Fibroblast of the aortic adventitia (primary cell): ENCODE measurements at places on chromosomes 2 and 18. TPM values are rescaled to one million over a fixed set of nuclear protein-coding genes. Genes with fewer than 3 reads are reported as not detected.

GRCh38 chr2:176399074-176399598 is 129.9 kb downstream of the MTX2 start:
- no peak for DNase-seq

GRCh38 chr2:151043484-151043883 is 218.2 kb downstream of the RBM43 start:
- DNase-seq, result peak; percentile 61

DNA sequence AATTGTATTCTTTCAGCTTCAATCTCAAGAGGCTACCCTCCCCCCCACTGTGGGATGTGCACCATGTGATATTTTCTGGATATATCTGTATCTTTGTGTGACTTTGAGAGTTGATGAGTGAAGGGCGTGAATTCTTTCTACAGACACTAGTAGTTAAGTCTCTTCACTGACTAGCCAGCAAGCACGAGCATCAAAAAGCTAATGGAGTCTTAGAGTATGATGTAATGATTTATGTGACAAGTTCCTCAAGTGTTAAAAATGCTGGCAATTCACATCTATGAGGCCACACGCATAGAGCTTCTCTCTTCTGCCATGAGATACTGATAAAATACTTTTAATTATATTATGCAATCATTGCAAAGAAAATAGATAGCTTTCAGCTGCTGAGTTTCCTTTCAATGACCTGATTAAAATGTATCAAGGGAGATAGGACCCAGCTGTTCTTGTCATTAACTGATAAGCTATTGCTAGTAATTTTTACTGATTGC is 304.8 kb downstream of the TRIB2 start:
- peak; percentile 11 for DNase-seq

Gene MYCN
- total RNA-seq, result not detected in 2 replicates

Gene PROKR1
- total RNA-seq, result not detected in 2 replicates

DNA sequence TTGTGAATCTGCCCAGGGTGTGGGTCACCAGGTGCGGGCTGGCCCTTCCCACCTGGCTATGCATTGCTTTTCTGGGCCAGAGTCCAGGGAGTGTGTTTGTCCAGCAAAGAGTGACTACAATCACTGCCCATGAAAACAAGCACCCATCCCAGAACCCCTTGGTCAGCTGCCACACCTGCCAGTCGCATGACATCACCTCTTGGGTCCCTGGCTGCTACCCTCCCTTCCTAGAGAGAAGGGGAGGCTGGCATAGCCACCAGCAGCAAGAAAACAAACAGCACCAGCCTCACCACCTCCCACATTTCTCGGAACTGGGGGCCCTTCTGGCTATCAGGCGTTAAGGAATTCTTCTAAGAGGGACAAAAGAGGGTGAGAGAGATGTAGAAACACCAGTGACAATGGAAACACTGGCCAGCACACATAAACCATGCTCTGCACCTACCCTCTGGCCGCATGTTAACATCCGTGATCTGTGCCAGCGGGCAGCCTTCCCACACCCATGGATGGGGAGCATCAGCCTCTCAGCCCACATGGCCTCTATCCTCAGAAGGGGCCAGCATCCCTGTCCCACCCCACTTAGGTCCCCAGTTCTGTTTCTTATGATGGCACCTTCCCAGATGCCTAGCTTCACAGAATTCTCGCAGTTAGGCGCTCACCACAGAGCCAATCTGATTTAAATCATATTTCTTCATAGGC is 109.7 kb upstream of the GLI2 start:
- no peak for DNase-seq

DNA sequence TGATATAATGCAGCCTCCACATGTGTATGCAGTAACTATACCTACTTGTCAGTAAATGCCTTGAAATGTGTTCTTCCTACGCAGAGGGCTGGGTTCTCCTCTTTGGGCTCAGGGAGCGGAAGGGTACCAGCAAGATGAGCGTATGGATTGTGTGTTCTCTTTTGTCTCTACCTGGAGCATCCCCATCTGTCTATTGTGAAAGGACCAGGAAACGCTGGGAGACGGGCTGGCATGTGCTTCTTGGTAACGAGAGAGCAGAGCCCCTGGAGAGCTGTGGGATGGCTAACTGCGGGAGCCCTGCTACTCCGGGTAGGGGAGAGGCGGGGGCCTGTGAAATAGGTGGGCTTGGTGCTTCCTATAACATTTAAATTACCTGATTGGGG is 80.9 kb downstream of the BCL2 start:
- no peak for DNase-seq

Gene HOXD3
- 0.09 TPM in 1 of 2 replicates, not detected in the other for total RNA-seq

DNA sequence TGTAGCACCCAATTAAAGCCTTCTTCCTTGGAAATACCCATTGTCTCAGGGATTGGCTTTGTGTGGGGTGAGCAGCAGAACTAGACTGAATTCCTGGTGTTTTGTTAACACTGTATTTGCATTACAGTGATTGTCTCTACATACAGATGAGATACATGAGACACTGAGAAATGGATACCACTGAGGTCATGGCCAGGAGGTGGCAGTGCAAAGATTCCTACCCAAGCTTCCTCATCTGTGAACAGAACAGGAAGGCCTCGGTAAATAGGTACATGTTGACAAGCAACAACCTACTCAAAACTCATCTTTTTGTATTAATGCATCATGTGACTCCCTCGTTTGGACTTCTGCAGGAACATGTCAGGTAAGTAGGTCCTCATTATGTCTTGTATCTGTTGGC is 445.8 kb upstream of the RGPD4 start:
- no peak for DNase-seq

Gene RAX
- total RNA-seq, result not detected in 2 replicates

Gene TSPYL6
- total RNA-seq, result 0.25 TPM in 1 of 2 replicates, not detected in the other

- DNase-seq, result peak; percentile 68
Measured at GRCh38 chr2:67974559-67975430, 88.0 kb downstream of the C1D start.

DNA sequence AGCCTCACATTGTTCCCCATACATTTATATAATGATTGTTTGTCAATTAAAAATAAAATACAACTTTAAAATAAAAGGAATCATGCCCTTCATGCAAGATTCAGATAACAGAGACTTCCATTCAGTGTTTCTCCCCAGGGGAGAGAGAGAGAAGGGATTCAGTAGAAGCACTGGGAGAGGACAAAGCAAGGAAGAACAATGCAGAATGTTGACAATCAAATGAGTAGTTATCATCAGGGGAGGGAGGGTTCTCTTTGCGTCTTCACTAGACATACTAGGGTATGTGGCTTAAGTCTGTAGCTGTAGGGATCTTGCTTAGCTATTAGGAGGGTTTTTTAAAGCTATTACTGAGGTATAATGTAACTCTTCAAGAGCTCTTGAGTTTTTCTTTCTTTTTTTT is 30.7 kb downstream of the FSHR start:
- no peak for DNase-seq

Gene FSIP2
- total RNA-seq, result 0.98 and 1.6 TPM in 2 replicates

- no peak for DNase-seq
Measured at GRCh38 chr2:26178746-26179436, 6.0 kb downstream of the GAREM2 start.

DNA sequence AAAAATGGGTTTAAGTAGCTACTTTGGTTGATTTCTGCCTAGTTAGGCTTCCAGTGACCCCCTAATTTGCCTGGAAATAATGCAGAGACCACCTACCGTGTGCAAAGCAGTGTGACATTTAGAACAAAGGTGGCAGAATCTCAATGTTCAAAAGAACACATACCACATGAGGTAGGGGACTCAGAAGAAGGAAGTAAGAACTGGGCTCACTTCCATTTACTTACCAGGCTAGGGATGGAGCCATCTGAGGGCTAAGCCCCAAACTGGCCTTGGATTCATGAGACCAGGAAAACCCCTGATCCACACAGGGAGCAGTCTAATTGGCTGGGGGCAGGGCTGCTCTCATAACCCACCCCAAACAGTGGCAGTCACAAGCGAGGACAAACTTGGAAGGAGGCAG is 190.7 kb downstream of the NCKAP5 start:
- no peak for DNase-seq

DNA sequence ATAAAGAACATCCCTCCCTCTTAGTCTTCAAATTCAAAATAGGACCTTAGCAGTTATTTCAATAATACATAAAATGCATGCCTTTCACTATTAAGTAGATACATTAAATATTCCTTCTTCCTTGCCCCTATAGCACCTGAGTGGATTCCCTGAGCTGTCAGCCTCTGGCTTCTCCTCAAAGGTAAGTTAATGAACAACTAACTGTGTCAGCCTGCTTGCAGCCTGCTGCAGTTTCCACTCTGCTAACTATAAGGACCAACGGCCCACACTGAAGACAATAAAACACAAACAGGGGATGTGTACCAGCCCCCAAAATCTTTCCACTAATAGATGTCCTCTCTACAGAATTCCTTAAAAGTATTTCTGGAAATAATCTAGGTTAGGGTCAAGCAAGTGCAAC is 5.0 kb downstream of the KCTD1 start:
- DNase-seq, result no peak

DNA sequence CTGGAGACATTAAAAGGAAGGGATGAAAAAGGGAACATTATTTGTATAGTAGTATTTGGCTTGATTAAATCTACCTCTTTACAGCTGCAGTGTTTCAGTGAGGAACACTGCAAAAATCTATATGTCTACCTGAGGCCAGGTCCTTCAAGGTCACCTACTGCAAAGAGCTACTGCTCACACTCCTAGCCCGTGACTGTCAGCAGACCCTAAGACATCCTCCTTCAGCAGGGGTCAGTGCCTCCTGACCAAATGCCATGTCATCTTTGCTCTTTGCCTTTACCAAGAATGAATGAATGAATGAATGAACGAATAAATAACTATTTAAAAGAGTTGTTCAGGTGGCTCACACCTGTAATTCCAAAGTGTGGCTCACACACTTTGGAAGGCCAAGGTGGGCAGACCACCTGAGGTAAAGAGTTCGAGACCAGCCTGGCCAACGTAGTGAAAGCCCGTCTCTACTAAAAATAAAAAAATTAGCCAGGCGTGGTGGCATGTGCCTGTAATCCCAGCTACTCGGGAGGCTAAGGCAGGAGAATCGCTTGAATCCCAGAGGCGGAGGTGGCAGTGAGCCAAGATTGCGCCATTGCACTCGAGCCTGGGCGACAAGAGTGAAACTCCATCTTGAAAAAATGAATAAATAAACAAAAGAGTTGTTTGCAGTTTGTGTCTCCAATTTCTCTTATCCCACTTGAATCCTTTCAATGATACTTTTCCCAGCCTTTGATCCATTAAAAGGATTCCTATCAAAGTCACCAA is 84.3 kb upstream of the GRB14 start:
- no peak for DNase-seq

Gene SRD5A2
- 0.09 TPM in 1 of 2 replicates, not detected in the other for total RNA-seq

GRCh38 chr2:168278424-168278888 is 31.1 kb upstream of the STK39 start:
- peak; percentile 7 for DNase-seq

Gene MBOAT2
- total RNA-seq, result 18.1 and 37.1 TPM in 2 replicates

GRCh38 chr2:126568734-126569133 is 87.2 kb upstream of the GYPC start:
- DNase-seq, result no peak

GRCh38 chr18:55897091-55897689 is 309.2 kb upstream of the TCF4 start:
- DNase-seq, result no peak

- DNase-seq, result peak; percentile 49
Measured at GRCh38 chr2:216643986-216644659, 10.9 kb downstream of the IGFBP2 start.

DNA sequence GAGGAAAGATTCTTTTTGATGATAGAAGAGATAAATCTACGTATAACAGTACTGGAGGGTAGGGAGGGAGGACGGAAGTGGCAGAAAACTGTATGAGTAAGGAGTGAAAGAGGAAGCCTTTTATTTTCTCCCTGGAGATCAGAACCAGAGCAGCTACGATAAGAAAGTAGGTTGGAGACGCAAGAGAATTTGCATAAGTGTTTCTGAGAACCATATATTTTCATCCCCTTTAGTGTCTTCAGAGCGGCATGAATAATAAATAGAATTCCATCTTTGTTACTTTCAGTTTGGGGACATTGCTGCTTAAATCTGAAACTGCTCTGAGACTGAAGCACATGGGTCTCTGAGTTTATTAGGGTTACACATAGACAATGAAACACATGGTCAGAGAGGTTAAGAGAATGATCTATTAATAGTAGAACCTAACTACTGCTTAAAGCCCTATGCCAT is 230.2 kb upstream of the TNP1 start:
- DNase-seq, result no peak

- DNase-seq, result no peak
Measured at GRCh38 chr18:46722051-46722450, 34.8 kb downstream of the ST8SIA5 start.

Gene SPR
- total RNA-seq, result 14.3 and 58.3 TPM in 2 replicates

GRCh38 chr2:71333619-71334018 is 2.0 kb downstream of the ZNF638 start:
- peak; percentile 28 for DNase-seq

DNA sequence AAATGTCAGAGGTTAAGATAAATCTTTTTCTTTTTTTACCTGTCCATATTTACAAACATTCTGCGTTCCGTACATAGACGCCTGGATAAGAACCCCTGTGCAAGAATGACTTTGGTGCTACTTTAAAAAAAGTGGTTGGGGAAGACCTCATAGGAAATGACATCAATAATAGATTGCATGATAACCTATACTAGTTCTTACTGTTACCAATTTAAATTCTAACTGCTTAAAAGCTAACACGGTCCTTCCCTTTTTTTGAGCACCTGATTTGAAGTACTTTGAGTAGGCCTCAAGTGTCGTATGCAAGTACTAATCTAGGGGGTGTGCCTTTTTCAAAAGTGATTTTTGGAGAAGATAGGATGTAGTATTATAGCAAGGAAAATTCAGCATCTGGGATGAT is 2.1 kb downstream of the SLC39A10 start:
- DNase-seq, result peak; percentile 33

DNA sequence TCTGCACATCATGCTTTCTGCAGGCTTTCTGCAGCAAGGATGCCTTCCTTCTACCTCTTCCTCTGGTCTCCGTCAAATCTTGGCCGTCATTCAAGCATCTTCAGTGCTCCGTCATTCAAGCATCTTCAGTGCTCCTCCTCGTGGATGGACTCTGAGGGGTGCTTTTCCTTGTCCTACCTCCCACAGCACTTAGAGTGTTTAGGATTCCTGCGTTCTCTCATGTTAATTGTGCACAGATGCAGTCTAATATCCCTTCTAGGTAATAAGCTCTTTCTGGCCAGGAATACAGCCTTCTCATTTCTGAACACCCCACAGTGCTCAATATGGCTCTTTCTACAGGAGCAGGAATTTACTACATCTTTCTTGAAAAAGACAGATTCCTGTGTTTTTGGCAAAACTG is 59.8 kb downstream of the ZNF236 start:
- no peak for DNase-seq

Gene CRYGD
- total RNA-seq, result not detected in 2 replicates

GRCh38 chr18:26649193-26649543 is 100.8 kb upstream of the KCTD1 start:
- DNase-seq, result no peak
